RCC 7860 (cell line): ENCODE measurements at places on chromosomes 4 and X.

- no peak for DNase-seq
Observed at GRCh38 chr4:38323141-38323641, 340.8 kb upstream of the KLF3 start.

DNA sequence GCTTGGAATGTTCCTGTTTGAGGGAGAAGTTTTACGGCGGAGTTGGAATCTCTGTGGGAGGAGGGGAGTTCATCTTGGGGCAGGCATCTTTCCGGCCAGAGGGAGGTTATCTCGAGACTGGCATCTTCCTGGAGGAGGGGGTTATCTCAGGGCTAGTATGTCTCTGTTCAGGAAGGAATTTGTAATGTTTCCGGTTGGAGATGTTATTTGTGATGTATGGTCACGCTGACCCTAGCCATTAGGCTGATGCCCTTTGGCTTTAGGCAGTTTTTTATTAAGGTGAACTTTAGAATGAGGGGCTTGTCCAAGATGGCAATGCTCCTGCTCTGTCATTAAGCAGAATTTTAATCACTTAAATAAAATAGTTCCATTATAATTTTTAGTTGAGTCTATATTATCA is 449.7 kb downstream of the PCDH10 start:
- DNase-seq: no peak

DNA sequence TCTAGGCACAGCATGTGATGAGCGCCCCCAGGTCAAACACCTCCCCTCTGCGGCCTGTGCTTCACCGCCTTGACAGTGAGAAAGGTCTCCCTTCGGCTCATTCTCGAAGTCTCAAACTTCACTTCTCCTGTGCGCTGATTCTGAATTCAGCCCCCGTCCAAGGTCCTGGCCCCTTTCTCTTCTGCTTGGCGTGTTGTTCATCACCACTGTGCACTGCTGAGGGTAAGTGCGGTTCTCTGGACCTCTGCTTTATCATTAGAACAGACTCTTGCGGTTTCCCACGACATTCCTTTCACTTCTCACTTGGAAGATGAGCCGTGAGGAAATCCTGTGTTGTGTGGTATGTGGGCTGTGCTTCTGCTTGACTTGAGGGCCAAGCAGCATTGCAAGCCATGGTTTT is 11.9 kb downstream of the HTT-AS start:
- DNase-seq: peak; percentile 47

GRCh38 chr4:2893772-2894171 is 50.1 kb downstream of the ADD1 start:
- no peak for DNase-seq

GRCh38 chr4:76898949-76899645 is 1.2 kb upstream of the SOWAHB start:
- no peak for DNase-seq

GRCh38 chr4:157045507-157046127 is 30.3 kb upstream of the GLRB start:
- DNase-seq: peak; percentile 55

GRCh38 chr4:48478273-48478672 is 4.9 kb upstream of the SLC10A4 start:
- DNase-seq: no peak

GRCh38 chr4:13492747-13493146 is 8.6 kb upstream of the RAB28 start:
- DNase-seq: no peak

DNA sequence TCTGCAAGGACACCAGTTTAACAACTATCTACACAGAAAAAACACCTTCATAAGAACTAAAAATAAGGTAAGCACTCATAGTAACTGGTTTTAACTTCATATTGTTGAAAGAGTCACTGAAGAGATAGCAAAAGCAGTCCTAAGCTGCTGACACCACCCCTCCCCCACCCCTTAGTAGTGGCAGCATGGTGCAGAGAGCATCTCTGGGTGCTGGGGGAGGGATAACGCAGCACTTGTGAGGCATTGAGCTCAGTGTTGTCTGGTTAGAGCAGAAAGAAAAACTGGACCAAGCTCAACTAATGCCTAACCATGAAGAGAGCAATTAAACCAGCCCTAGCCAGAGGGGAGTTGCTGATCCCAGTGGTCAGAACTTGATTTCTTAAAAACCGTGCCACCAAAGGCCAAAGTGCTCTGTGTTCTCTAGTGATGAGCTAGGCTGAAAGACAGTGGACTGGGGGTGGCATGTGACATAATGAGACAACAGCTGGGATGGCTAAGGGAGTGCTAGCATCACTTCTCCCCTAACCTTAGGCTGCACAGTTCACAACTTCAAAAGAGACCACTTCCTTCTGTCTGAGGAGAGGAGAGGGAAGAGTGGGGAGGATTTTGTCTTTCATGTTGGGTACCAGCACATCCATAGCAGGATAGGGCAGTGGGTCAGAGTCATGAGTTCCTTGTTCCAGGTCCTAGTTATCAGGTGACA is 669.3 kb downstream of the PDHA2 start:
- DNase-seq: no peak

DNA sequence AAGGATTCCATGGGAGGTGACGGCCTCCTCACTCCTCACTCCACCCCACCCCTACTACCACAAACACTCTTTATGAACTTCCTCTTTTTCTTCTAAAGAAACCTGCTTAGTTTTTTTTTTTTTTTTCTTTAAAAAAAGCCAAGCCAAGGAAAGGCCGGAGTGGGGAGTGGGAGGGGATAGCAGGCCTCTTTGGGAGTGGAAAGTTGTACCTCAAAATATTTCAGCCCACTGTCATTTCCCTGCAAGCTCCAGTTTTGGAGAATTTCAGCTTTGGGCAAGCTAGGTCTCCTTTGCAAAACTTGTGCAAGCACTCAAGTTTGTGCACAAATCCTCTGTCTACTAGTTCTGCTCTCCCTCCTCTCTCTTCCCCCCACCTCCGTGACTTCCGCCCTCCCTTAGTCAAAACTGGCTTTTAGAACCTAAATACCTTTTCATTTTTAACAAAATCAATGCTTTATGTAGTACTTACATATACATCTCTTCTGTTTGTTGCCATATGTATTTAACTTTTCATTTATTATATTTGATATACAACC is 512 bp upstream of the ANTXR2 start:
- DNase-seq: no peak

- DNase-seq: no peak
Observed at GRCh38 chr4:38681281-38681991, 17.4 kb downstream of the KLF3 start.

DNA sequence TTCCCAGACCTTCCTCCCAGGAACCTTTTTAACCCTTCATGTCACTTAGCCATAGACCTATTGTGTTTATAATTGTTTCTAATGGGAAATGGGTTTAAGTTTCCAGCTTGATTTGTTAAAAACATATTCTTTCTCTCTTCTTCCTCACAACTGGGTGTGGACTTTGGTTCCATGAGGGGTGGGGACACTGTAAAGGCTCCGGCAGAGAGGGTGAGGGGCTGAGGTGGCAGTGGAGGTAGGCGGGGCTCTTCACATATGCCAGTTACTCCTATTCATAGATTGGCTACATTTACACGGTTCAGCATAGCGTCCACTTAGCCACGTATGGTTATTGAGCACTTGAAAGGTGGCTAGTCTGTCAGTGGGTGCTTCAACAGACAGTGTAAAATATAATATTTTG is 7.8 kb downstream of the INTS6L start:
- no peak for DNase-seq

DNA sequence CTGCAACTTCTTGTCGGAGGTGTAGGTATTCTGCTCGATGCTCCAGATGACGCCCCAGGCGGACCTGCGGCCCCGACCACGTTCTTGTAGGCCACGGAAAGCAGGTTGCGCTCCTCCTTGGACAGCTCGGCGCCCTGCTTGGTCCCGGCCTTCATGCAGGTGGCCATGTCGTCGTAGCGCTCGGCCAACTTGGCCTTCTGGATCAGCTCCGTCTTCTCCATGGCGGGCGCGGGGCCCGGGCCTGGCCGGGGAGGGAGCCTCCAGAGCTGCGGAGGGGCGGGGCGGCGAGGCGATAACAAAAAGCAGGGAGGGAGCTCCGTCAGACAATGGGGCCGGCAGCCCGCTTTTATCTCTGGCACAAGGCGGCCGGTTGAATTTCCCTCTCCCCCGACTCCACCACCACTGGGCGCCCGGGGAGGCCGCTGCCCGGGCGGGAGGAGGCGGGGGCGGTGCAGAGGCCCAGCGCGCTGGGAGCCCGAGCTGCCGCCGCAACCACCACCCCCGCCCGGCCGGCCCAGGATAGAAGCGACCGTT is 28.3 kb upstream of the DRP2 start:
- no peak for DNase-seq

GRCh38 chrX:71253253-71254091 is 468 bp downstream of the ZMYM3 start:
- DNase-seq: peak; percentile 15

DNA sequence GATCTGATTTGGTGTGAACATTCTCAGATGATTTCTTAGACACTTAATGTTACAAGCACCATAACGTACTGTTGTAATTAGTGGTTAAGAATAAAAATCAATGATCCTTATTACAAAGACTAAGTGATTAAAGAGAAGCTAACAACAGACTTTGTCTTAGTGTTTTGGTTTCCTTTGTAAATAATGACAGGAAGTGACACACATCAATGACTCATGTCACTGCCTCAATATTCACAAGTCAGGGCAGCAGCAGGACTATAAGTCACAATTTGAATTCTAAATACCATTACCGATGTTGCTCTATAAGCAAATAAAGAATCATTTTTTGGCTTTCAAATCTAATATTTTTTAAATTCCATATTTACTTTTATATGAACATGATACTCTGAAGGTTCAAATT is 115.8 kb upstream of the FAT4 start:
- no peak for DNase-seq

DNA sequence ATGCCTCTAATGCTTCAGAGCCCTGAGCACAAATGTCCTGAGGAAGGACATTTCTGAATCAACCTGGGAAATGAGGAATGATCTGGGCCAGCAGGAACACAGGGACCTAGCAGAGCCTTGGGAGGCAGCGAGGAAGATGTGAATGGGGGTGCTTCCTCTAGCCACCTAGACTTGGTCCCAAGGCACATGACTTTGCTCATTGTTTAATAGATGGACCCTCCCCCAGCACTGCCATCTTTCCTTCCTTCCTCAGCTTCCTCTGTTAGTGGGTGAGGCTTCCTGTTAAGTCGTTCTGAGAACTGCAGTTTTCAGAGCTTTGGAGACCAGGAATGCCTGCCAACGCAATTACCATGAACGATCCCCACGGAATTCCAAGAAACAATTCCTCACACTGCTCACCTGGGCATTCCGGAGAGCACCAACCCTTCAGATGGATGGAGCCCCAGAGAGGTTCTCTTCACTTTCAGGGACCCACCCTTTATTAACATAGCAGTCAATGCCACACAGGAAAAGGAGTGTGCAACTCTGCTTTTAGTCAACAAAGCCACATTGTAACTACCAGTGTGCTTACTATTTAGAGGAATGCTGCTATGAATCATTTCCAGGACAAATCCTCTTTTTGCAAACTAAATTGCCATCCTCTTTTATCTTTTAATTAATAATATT is 48.5 kb upstream of the STIM2 start:
- no peak for DNase-seq

DNA sequence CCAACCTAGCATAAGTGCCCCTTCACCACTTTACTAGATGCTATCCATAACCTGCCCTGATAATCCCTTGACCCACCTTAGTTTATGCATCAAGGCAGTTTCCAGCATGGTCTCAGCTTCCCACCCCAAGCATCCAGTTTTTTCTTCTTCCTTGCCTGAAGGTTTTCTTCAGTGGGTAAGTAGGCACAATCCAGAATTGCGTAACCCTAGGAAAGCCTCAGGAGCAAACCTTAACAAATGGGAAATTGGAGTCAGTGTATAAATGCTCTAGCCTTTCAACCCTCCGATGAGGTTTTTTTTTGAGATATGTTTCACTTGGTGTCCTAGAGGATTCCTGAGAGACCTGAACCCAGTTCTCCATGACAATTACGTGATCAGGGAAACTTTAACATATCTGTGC is 614.0 kb upstream of the BOD1L1 start:
- DNase-seq: no peak

DNA sequence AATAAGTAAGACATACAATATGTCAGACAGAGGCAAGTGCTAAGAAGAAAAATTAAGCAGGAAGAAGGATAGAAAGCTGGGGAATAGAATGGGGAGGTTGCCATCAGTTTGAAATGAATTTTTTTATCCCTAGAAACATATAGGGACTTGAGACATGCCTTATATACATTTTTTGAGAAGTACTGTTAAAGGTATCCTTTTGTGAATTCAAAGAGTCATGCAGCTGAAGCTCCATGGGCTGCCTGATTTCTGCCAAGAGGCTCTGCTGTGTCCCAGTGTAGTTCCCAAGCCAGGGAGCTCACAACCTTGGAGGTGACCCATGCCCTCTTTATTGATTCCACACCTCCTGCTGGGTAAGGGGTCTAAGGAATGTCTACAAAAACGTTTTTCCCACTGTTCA is 564.6 kb upstream of the DIPK2B start:
- no peak for DNase-seq

DNA sequence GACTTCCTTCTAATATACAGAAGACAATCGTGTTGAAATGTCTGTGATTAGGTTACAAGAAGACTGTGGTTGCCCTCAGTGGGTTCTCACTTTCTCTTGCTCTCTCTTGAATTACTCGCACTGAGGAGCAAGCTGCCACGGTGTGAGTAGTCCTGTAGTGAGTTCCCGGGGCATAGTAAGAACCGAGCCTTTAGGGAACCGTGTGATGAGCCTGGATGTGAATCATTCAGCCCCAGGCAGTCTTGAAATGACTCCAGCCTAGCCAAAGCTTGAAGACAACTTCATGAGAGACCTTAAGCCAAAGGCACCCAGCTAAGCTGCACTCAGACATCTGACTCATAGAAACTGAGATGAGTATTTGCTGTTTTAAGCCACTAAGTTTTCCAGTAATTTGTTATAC is 292.7 kb downstream of the SPOCK3 start:
- DNase-seq: no peak

- peak; percentile 82 for DNase-seq
Observed at GRCh38 chr4:53929955-53930798, 134.2 kb downstream of the CHIC2 start.

DNA sequence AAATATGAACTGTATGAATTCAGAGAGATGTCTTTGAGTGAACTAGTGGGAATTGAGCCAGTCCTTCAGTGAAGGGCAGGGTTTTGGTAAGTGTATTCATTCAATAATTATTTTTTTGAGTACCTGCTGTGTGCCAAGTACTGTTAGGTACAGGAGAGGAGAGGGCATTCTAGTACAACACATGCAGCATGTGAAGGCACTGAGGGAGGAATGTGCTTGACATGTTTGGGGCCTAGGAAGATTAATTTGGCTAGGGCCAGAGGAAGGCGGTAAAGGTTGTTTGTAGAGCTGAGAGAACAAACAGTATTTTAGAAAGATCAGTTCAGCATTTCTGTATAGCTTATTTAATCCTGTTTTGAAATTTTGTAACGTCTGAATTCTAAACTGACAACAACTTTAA is 27.8 kb downstream of the APOOL start:
- no peak for DNase-seq

GRCh38 chr4:150173982-150174398 is 95.7 kb downstream of the DCLK2 start:
- no peak for DNase-seq

- no peak for DNase-seq
Observed at GRCh38 chr4:139838811-139839210, 173.2 kb downstream of the MGST2 start.
